Calu3 (cell line): ENCODE measurements at places on chromosomes 6 and 20. TPM values are rescaled to one million over a fixed set of nuclear protein-coding genes. Genes with fewer than 3 reads are reported as not detected.

DNA sequence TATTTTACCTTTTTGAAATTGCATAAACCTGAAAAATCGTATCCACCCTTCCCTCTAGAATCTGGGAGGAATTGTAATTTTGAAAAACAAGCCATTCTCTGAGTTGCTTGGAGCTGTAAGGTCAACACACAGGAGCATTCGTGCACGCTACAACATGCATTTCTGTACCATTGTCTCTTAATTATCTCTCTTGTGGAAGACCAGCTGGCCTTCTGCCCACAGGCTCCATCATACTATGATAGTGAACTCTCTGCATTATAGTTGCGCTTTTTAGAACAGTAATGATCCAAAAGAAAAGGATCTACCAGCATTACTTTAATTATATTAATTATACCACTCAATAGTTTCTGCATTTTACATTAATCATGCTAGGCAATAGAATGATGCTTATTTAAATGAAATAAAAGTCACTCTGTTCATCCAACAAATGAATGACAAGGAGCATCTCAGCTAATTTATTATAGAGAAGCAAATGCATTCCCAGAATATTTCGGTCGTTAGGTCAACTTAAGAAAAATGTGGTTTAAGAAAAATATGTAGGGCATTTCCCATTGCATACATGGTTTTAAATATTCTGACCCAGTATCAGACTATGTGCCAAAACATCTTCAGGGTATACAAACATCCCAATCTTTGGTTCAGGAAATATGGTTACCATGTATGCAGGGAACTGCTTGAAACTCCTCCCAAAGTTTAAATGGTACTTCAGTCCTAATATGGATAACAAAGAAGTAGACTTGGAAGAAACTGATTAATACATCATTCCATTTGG is 263.5 kb downstream of the TFAP2A start:
- no peak overlapping the region for H3K4me3 ChIP-seq
- no peaks in the 10 kb centered on the region for H3K27me3 ChIP-seq
- no peak for DNase-seq
- no peaks in the 10 kb centered on the region for H3K4me1 ChIP-seq
- no peaks in the 10 kb centered on the region for H3K36me3 ChIP-seq

DNA sequence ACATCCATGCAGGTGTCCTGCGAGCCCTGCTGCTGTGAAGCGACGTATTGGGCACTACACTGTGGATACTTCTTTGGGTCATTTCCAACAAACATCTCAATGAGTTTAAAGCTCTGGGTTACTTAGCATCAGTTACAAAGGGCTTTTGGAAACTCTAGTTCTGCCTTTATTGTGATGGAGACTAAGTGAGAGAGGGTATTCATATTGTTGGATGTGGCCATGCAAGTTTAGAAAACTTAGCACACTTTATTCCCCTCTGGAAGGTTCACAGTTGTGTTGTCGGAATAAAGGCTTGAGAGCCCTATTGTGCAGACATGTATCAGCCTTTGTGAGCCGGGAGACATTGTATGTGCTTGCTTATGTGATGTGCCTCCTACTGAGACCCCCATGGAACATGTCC is 22.1 kb downstream of the DUSP22 start:
- H3K27me3 ChIP-seq = no peaks in the 10 kb centered on the region
- DNase-seq = no peak
- H3K27ac ChIP-seq = no peak overlapping the region
- no peaks in the 10 kb centered on the region for H3K36me3 ChIP-seq
- H3K4me1 ChIP-seq = no peaks in the 10 kb centered on the region

GRCh38 chr20:43304598-43304997 is 114.9 kb upstream of the PTPRT start:
- no peak for DNase-seq
- H3K36me3 ChIP-seq = no peaks in the 10 kb centered on the region
- no peaks in the 10 kb centered on the region for H3K4me1 ChIP-seq
- no peak overlapping the region for H3K4me3 ChIP-seq

- H3K4me3 ChIP-seq = no peak overlapping the region
- peaks cover 16% of the 10 kb centered on the region for H3K27me3 ChIP-seq
- H3K36me3 ChIP-seq = peaks cover 7% of the 10 kb centered on the region
- no peak for DNase-seq
Observed at GRCh38 chr6:3458706-3459421, 2.0 kb upstream of the SLC22A23 start.

DNA sequence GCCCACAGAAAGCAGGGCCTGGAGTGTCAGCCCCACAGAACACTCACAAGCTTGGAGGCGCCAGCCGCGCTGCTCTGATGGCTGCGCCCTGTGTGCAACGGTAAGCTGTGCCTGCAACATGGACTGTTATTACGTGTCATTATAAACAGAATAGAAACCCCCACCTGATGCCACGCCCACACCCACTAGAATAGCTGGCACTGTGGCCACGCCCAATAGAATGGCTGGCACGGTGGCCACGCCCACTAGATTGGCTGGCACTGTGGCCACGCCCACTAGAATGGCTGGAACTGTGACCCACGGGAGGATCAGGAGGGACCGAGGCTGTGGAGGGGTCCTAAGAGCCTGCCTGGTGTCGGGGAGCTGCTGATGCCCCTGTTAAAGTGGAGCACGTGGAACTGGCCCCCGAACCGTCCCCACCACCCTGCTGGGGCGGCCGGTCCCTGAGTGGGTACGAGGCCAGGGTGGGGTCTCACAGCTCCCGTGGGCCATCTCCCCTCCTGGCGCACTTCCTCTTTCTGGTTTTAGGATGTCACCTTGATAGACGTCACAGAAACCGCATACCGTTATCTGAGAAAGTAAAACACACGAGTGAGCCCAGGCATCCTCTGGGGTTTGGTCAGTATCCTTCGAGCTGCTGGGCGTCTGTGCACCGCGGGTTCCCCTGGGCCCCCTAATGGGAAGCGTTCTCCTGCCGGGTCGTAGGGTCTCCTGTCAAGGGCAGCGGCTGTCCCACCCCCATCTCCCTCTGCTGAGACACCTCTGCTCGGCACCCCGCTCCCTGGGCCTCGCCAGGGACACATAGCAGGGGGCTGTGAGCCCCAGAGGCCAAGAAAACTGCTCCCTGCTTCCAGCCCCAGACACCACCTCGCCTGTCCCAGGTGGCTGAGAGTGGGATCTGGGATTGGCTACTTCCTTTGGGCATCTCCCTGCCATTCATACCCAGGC is 25.4 kb downstream of the SLC17A9 start:
- peaks cover 9% of the 10 kb centered on the region for H3K36me3 ChIP-seq
- H3K4me3 ChIP-seq = no peak overlapping the region
- H3K27me3 ChIP-seq = peaks cover 93% of the 10 kb centered on the region
- H3K4me1 ChIP-seq = no peaks in the 10 kb centered on the region
- DNase-seq = peak; percentile 67
- no peak overlapping the region for H3K27ac ChIP-seq

GRCh38 chr6:105005451-105005850 is 48.5 kb downstream of the LIN28B start:
- no peak overlapping the region for H3K4me3 ChIP-seq
- no peaks in the 10 kb centered on the region for H3K4me1 ChIP-seq
- no peak overlapping the region for H3K27ac ChIP-seq
- no peaks in the 10 kb centered on the region for H3K27me3 ChIP-seq
- H3K36me3 ChIP-seq = peaks cover 4% of the 10 kb centered on the region
- no peak for DNase-seq

GRCh38 chr20:61370841-61371303 is 118.8 kb downstream of the CDH4 start:
- no peak overlapping the region for H3K4me3 ChIP-seq
- H3K36me3 ChIP-seq = no peaks in the 10 kb centered on the region
- DNase-seq = no peak
- no peaks in the 10 kb centered on the region for H3K4me1 ChIP-seq
- H3K27me3 ChIP-seq = peaks cover 19% of the 10 kb centered on the region
- no peak overlapping the region for H3K27ac ChIP-seq

DNA sequence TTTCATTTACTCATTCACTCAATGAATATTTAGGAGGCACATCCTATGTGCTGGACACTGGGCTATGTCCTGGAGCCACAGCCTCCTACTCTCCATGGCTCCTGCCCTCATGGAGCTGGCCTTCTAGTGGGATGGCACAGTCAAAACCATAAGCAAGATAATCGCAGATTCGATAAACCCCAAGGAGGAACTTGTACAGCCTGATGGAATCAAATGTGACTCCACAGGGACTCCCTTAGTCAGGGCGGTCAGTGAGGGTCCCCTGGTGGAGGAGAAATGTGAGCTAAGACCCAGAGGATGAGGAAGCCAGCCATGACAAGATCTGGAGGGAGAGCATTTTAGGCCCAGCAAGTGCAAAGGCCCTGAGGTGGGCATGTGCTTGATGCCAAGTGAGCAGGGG is 211.9 kb downstream of the PREX1 start:
- peaks cover 7% of the 10 kb centered on the region for H3K4me1 ChIP-seq
- H3K27ac ChIP-seq = no peak overlapping the region
- H3K36me3 ChIP-seq = peaks cover 6% of the 10 kb centered on the region
- no peak overlapping the region for H3K4me3 ChIP-seq

DNA sequence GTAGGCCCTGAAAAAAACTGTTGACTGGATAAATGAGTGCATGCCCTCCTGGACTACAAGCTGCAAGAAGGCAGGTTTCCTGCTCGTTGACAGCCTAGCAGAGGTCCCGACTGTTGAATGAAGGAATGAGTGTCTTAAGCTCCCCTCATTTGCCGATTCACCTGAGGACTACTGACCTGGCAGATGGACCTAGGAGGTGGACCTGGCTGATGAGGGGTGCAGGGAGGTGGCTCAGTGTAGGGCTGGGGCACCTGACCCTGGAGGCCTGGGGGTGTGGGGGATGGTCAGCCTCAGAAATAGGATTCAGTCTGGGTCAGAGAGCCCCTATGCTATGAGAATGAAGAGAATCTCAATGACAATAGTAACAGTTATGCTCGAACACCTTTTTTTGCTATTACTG is 11.6 kb upstream of the TFAP2C start:
- H3K27me3 ChIP-seq = no peaks in the 10 kb centered on the region
- no peaks in the 10 kb centered on the region for H3K4me1 ChIP-seq
- no peaks in the 10 kb centered on the region for H3K36me3 ChIP-seq

- H3K27ac ChIP-seq = no peak overlapping the region
- H3K36me3 ChIP-seq = no peaks in the 10 kb centered on the region
- no peak for DNase-seq
Observed at GRCh38 chr6:126824226-126824625, 294.2 kb upstream of the RSPO3 start.

GRCh38 chr20:17300113-17300512 is 73.3 kb downstream of the PCSK2 start:
- H3K4me3 ChIP-seq = no peak overlapping the region
- H3K27me3 ChIP-seq = no peaks in the 10 kb centered on the region
- no peaks in the 10 kb centered on the region for H3K4me1 ChIP-seq
- H3K36me3 ChIP-seq = no peaks in the 10 kb centered on the region
- DNase-seq = no peak

- no peaks in the 10 kb centered on the region for H3K27me3 ChIP-seq
- H3K4me1 ChIP-seq = no peaks in the 10 kb centered on the region
- DNase-seq = no peak
- H3K36me3 ChIP-seq = no peaks in the 10 kb centered on the region
Observed at GRCh38 chr6:133447924-133448323, 206.8 kb downstream of the EYA4 start.

- H3K27me3 ChIP-seq = no peaks in the 10 kb centered on the region
- no peaks in the 10 kb centered on the region for H3K4me1 ChIP-seq
- DNase-seq = no peak
- H3K4me3 ChIP-seq = no peak overlapping the region
- H3K27ac ChIP-seq = no peak overlapping the region
- H3K36me3 ChIP-seq = no peaks in the 10 kb centered on the region
Observed at GRCh38 chr6:162785632-162786242, 58.0 kb downstream of the PACRG start.

DNA sequence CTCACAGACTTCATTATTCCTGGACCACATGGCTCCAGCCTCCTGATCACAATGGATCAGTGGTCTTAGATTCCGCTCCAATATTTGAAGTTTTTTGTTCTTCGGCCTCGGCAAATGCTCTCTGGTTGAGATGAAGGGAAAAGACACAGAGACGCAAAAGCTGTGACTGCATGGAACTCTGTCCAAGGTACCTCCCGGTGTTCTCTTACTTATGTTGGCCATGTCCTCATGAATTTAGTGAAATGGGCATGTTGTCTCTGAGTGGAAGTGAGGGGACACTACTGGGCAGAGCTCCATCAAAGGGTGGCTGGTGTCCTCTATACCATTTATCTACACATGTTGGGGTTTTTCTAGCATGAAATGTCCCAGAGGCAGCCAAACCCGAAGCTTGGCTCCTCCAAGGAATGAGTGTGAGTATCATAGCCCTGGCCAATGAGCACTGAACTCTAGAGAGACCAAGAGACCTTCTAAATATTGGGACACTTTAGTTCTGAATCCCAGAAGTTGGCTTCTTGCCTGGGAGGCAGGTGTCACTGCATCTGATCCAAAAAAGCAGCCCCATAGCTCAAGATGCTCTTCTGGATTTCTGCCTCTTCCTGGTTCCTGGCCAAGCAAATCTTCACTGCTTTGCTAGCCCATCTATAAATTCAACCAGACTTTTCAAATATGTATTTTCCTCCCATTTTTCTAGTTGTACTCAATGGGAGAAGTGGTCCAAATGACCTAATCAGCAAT is 34.1 kb downstream of the HLA-G start:
- H3K4me3 ChIP-seq = no peak overlapping the region
- H3K36me3 ChIP-seq = no peaks in the 10 kb centered on the region
- H3K27ac ChIP-seq = no peak overlapping the region

The ID4 gene
- total RNA-seq = 1.7 and 1.8 TPM in 2 replicates

The CALHM6 gene
- 1.4 TPM in 1 of 2 replicates, not detected in the other for total RNA-seq

The C20orf141 gene
- not detected in 2 replicates for total RNA-seq

The CDYL gene
- 45.2 and 48.9 TPM in 2 replicates for total RNA-seq

The SLC2A10 gene
- total RNA-seq = 24.0 and 24.9 TPM in 2 replicates

The AIF1 gene
- total RNA-seq = not detected in 2 replicates
